ENCODE measurements at places on chromosomes 4 and X. TPM values are rescaled to one million over a fixed set of nuclear protein-coding genes. Genes with fewer than 3 reads are reported as not detected.

The ASMTL gene
- total RNA-seq, result 27.1 TPM

The CFAP99 gene
- total RNA-seq, result not detected

The ALAS2 gene
- 6.9 TPM for total RNA-seq

The GATA1 gene
- total RNA-seq, result not detected

The FAM133A gene
- total RNA-seq, result not detected

- DNase-seq, result no peak
- H3K4me1 ChIP-seq, result no peaks in the 10 kb centered on the region
Observed at GRCh38 chr4:172895699-172896098, 272.9 kb upstream of the GALNT7 start.

DNA sequence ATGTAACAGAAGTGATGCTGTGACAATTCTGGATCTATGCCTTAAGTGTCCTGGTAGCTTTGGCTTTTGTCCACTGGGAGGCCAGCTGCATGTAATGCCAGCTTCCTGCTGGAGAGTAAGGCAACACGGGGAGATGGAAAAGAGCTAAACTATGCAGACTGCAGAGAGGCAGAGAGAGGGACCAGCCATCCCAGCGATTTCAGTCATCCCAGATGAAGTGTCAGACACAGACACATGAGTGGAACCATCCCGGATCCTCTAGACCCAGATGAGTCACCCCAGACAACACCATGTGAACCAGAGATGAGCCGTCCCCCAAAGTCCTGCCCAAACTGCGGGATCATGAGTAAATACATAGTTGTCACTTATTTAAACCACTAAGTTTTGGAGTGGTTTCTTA lies 14.6 kb downstream of the SRPX start:
- H3K36me3 ChIP-seq, result no peaks in the 10 kb centered on the region
- no peaks in the 10 kb centered on the region for H3K4me1 ChIP-seq
- H3K27me3 ChIP-seq, result no peaks in the 10 kb centered on the region
- H3K27ac ChIP-seq, result no peak overlapping the region
- H3K4me3 ChIP-seq, result no peak overlapping the region

GRCh38 chr4:173382349-173382748 lies 11.6 kb downstream of the SAP30 start:
- no peak overlapping the region for H3K27ac ChIP-seq
- H3K4me3 ChIP-seq, result no peak overlapping the region
- H3K27me3 ChIP-seq, result no peaks in the 10 kb centered on the region

GRCh38 chrX:138711399-138712347 lies at the start of gene FGF13:
TSS of gene FGF13 (minus strand) at chrX:138711717. CDS start at chrX:138711003, 714 bp downstream.
- H3K36me3 ChIP-seq, result no peaks in the 10 kb centered on the region
- peak within 1 kb of the TSS; percentile 68 for H3K27ac ChIP-seq
- H3K4me1 ChIP-seq, result no peaks in the 10 kb centered on the region

DNA sequence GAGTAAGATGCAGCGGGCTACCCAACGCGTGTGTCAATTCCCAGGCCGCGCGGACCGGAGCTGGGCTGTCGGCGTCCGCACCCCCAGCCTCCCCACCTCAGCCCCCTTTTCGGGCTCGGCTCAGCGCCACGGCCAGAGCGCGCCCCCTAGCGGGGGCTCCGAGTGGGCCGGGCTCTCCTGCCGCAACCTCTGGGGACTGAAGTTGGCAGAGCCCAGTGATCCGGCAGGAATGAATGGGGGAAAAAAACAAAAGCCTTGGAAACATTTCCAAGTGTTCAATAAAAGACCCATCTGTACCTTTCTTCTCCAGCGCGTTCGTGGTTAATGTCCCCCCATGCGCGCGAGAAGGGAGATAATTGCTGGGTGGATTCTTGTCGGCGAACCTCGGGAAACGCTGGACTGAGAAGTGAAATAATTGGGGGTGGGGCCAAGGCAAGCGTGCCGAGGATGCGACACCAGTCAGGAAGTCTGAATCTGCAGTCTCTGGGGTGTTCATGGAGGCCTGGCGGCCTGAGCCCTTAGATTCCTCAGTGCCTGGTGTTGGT lies 5.2 kb upstream of the ARX start:
- DNase-seq, result no peak
- no peak overlapping the region for H3K27ac ChIP-seq
- peaks cover 24% of the 10 kb centered on the region for H3K27me3 ChIP-seq
- H3K36me3 ChIP-seq, result no peaks in the 10 kb centered on the region

All from ascending aorta (tissue), 2 donors.